ENCODE measurements at places on chromosomes 5 and 9. TPM values are rescaled to one million over a fixed set of nuclear protein-coding genes. Genes with fewer than 3 reads are reported as not detected.

The TXNDC8 gene
- not detected for total RNA-seq

The ENTPD8 gene
- total RNA-seq = 1.5 TPM

The CDH9 gene
- not detected for total RNA-seq

The SPATA31A3 gene
- total RNA-seq = not detected

The SLC35D2 gene
- total RNA-seq = 26.3 TPM

The TEX48 gene
- total RNA-seq = not detected

The ACER2 gene
- 9.1 TPM for total RNA-seq

The CDH10 gene
- total RNA-seq = under 0.01 TPM

The SEC61B gene
- 215 TPM for total RNA-seq

The SHLD3 gene
- 3.1 TPM for total RNA-seq

The ATP10B gene
- not detected for total RNA-seq

The SH3GL2 gene
- total RNA-seq = 0.07 TPM

The DOLPP1 gene
- 15.7 TPM for total RNA-seq

The ZNG1C gene
- total RNA-seq = 13.1 TPM

The PCDHGA10 gene
- 2.6 TPM for total RNA-seq

The LECT2 gene
- total RNA-seq = not detected

The ARID3C gene
- not detected for total RNA-seq

The HTR4 gene
- not detected for total RNA-seq

The SLC27A4 gene
- 45.0 TPM for total RNA-seq

The CKMT2 gene
- total RNA-seq = 0.44 TPM

The LRRC19 gene
- not detected for total RNA-seq

The NMUR2 gene
- total RNA-seq = not detected
